Stimulated activated CD8-positive, alpha-beta memory T cell treated with anti-CD3 and anti-CD28 coated beads, Interleukin-4, amount 100 ng/mL, for 24 hours (primary cell): ENCODE measurements at places on chromosomes 1 and 21.
A peak's percentile ranks its signal among the peaks of the same experiment; 100 is the strongest.

DNA sequence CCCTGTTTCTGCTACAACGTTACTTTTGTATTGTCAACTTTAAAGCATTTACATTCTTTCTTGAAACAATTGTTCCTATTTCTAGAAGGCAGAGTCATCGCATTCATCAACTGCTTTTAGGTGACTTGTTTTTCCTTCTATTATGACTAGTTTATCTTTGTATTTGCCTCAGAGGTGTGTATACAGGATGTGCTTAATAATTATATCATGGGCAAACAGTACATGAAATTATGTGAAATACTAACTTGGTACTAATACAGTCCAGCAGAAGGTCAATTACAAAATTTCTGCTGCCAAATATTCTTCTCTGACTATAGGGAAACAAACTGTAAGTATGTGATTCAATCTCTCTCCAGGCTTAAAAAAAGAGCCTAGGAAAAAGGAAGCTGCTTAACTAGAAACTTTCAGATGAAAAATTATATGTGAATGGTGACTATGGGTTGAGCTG is 101.6 kb downstream of the C4BPA start:
- DNase-seq = no peak

DNA sequence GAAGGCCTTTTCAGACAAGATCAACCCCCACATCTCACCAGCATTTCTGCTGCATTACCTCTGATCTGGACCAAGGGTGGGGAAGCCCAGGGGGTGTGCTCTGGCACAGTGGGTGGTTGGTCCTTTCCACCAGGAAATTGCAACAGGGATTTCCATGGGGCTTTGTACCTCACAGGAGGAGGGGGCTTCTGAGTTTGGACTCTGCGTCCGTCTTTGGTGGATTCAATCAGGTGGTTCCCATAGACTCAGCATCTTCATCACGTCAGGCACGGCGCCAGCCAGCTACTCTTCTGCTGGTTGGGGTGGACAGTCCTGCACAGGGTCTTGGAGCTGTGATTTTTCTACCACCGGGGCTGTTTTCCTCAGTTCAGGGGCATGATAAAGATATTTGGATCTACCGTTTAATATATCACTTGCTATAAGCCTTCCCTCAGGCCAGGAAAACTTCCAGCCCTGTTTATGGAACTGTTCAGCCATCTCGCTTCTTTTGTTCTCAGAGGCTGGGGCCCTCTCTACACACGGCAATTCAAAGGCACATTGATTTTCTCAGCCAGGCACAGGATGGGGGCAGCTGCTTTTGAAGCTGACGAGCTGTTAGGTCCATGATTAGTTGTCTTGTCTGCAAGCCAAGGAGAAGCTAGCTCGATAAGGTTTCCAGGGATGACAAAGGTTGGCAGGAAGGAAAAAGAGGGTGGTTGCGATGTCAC is 467.3 kb downstream of the CAMTA1 start:
- no peak for DNase-seq

- no peak for DNase-seq
Measured at GRCh38 chr1:62356257-62356835, 37.1 kb upstream of the KANK4 start.

DNA sequence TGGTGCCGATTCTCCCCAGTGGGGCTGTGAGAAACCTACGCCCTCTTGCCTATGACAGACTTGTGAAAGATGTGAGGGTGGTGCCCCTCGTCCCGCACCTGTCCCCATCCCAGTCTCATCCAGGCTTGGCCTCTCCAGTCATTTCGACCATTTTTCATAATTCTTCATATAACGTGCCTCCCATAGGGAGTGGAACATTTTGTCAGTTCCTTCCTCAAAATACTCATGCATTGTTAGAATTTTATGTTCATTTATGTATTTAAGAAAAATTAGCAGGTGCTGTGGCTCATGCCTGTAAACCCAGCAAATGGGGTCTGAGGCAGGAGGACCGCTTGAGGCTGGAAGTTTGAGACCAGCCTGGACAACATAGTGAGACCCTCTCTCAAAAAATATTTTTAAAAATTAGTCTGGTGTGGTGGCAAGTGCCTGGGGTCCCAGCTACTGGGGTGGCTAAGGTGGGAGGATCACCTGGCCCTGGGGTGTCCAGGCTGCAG is 19.7 kb upstream of the SMPDL3B start:
- no peak for DNase-seq

- DNase-seq = peak; percentile 61
Measured at GRCh38 chr1:247331172-247331524, 519 bp downstream of the ZNF496 start.

DNA sequence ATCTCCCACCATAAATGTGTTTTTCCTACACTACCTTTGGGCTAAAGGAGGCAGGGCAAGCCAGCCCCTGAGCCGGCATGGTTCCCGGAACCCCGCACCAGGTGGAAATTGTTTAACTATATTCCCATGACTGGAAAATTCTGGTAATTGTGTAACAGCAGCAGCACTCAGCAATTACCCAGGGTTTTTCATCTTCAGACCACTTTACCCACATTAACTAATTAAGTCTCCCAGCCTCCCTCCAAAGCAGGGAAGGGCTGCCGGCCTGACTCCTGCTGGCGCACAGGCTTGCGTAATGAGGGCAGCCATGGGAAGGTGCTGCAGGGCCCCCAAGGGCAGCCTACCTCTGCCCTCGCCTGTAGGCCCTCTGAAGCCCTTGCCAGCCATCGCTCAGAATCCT is 140.7 kb upstream of the VAMP3 start:
- no peak for DNase-seq

DNA sequence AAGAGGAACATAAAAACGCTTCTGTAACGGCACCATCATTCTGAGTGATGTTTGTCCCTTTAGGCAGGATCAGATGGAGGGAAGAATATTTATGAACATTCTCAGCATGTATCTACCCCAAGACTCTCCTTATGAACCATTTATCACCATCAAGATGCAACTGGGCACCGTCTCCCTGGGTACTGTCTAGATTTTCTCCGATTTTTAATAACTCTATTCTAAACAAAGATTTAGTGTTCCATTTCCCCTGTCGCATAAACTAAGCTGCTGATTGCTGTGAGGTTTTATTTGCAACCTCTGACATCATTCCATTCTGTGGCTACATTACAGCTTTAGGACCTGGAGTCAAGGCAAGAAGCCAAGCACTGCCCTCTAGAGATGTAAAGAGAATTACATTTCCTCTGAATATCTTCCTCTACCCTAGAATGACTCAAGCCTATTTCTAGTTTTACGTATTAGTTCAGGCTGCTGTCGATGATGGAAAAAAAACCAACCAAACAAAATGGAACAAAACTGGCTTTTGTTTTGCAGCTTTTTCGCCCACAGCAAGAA is 130.1 kb upstream of the MAP1LC3C start:
- DNase-seq = no peak

DNA sequence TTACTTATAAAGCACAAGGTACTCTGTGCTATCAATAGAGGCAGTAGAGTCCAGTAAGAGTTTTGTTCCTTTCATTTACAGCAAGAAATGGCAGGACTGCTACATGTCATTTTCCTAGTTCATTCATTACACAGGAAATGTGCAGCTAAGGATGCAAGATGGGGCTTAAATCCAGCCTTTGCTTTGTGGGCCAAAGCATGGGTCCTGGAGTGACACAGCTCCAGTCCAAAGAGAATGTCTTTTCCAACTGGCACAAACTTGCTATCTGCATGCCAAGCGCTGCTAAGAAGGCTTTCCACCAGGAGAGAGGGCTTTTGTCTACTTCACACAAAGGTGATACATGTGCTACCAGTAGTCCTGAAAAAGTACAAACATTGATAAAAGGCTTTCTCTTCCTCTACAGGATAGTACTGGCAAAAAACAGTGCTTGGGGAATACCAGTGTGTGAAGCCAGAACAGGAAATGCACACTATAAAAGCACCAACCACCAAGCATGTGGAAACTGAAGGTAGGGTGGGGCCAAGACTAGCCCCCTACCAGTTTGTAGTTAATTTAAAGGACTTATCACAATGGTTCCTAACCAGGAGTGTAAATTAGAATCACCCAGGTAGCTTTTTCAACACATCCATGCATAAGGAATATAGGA is 68.7 kb downstream of the ARID4B start:
- DNase-seq = no peak
